SK-N-SH (cell line): ENCODE measurements at places on chromosomes 11 and 22.

GRCh38 chr11:103359216-103359615, 250.0 kb downstream of the DYNC2H1 start:
- no peak for DNase-seq

GRCh38 chr11:111044751-111045406, 200.6 kb upstream of the POU2AF2 start:
- DNase-seq, result peak; percentile 35

DNA sequence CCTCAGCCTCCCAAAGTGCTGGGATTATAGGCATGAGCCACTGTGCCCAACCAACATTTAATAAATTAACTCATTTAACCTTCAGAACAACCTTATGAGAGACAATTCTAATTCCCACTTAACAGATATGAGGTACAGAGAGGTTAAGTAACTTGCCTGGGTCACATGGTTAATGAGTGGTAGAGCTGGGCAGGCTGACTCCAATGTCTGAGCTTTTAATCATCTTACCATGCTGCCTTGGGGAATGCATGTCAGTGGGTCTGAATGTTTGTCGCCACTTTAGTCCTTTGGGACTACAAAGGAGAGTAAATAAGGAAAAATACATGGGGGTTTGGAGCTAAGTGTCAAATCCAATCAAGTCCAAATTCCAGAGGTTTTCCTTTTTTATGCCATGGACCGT, 11.2 kb upstream of the PIK3C2A start:
- no peak for DNase-seq

GRCh38 chr11:96741068-96741467, 351.3 kb downstream of the JRKL start:
- no peak for DNase-seq
